H7 (cell line): ENCODE measurements at places on chromosomes 5 and 9. TPM values are rescaled to one million over a fixed set of nuclear protein-coding genes. Genes with fewer than 3 reads are reported as not detected.

PCDHGB3 gene
- 0.26 TPM in 1 of 2 replicates, not detected in the other for total RNA-seq

DIPK1B gene
- total RNA-seq: 57.0 and 75.7 TPM in 2 replicates

DMRT3 gene
- not detected in 2 replicates for total RNA-seq

NOXA1 gene
- total RNA-seq: 0.78 and 1.0 TPM in 2 replicates

GNA14 gene
- total RNA-seq: 5.5 and 7.1 TPM in 2 replicates

SPINK4 gene
- not detected in 2 replicates for total RNA-seq

PAIP2 gene
- 50.9 and 57.0 TPM in 2 replicates for total RNA-seq

TMEM252 gene
- total RNA-seq: not detected in 2 replicates

ANXA2R gene
- total RNA-seq: 0.63 and 0.83 TPM in 2 replicates

LHX3 gene
- total RNA-seq: 0.07 TPM in 1 of 2 replicates, not detected in the other

CDHR2 gene
- 0.04 and 0.21 TPM in 2 replicates for total RNA-seq

RFESD gene
- 3.3 and 4.2 TPM in 2 replicates for total RNA-seq

FGFR4 gene
- total RNA-seq: 105 and 110 TPM in 2 replicates

MZB1 gene
- total RNA-seq: 0.18 TPM in 1 of 2 replicates, not detected in the other

CSF1R gene
- not detected in 2 replicates for total RNA-seq

PHF19 gene
- 35.5 and 40.1 TPM in 2 replicates for total RNA-seq

SARDH gene
- 7.3 and 9.9 TPM in 2 replicates for total RNA-seq

ADAMTS13 gene
- 2.8 and 5.5 TPM in 2 replicates for total RNA-seq

HBEGF gene
- total RNA-seq: 1.6 and 2.3 TPM in 2 replicates

ROPN1L gene
- 0.26 TPM in 1 of 2 replicates, not detected in the other for total RNA-seq

IRX4 gene
- total RNA-seq: 15.4 and 17.9 TPM in 2 replicates

FRRS1L gene
- total RNA-seq: 0.14 and 0.18 TPM in 2 replicates

ORM2 gene
- total RNA-seq: 1.2 and 2.2 TPM in 2 replicates

SURF1 gene
- 30.6 and 31.8 TPM in 2 replicates for total RNA-seq

ALDOB gene
- total RNA-seq: not detected in 2 replicates

SMIM33 gene
- not detected in 2 replicates for total RNA-seq

DIMT1 gene
- total RNA-seq: 58.1 and 65.4 TPM in 2 replicates

ANXA1 gene
- total RNA-seq: 4.7 and 6.6 TPM in 2 replicates

LURAP1L gene
- total RNA-seq: 0.90 and 1.7 TPM in 2 replicates

CENPH gene
- total RNA-seq: 101 and 132 TPM in 2 replicates

PCDHB6 gene
- not detected in 2 replicates for total RNA-seq

CCDC152 gene
- total RNA-seq: 2.9 and 6.6 TPM in 2 replicates

DOCK8 gene
- total RNA-seq: 0.41 and 0.80 TPM in 2 replicates

PFN3 gene
- not detected in 2 replicates for total RNA-seq

SLC25A2 gene
- 0.14 TPM in 1 of 2 replicates, not detected in the other for total RNA-seq

SNX30 gene
- total RNA-seq: 9.7 and 18.0 TPM in 2 replicates

FOXD1 gene
- total RNA-seq: 2.5 and 2.6 TPM in 2 replicates

TLE1 gene
- total RNA-seq: 84.1 and 107 TPM in 2 replicates

CNTFR gene
- 26.6 and 43.2 TPM in 2 replicates for total RNA-seq

HK3 gene
- not detected in 2 replicates for total RNA-seq

PCA3 gene
- not detected in 2 replicates for total RNA-seq

PCDHGC5 gene
- total RNA-seq: 0.44 and 1.8 TPM in 2 replicates

CDO1 gene
- 9.2 and 9.9 TPM in 2 replicates for total RNA-seq

CSF2 gene
- not detected in 2 replicates for total RNA-seq

GPR151 gene
- 0.07 TPM in 1 of 2 replicates, not detected in the other for total RNA-seq

UBQLN1 gene
- total RNA-seq: 126 and 152 TPM in 2 replicates

KCNN2 gene
- 8.2 and 13.7 TPM in 2 replicates for total RNA-seq

FNIP1 gene
- total RNA-seq: 17.6 and 21.5 TPM in 2 replicates

TMEM174 gene
- total RNA-seq: not detected in 2 replicates

PCDHAC2 gene
- 21.2 and 24.2 TPM in 2 replicates for total RNA-seq
